ENCODE measurements at places on chromosomes 6 and 20.

GRCh38 chr6:38350942-38351341 lies 288.8 kb downstream of the BTBD9 start:
- DNase-seq: no peak

DNA sequence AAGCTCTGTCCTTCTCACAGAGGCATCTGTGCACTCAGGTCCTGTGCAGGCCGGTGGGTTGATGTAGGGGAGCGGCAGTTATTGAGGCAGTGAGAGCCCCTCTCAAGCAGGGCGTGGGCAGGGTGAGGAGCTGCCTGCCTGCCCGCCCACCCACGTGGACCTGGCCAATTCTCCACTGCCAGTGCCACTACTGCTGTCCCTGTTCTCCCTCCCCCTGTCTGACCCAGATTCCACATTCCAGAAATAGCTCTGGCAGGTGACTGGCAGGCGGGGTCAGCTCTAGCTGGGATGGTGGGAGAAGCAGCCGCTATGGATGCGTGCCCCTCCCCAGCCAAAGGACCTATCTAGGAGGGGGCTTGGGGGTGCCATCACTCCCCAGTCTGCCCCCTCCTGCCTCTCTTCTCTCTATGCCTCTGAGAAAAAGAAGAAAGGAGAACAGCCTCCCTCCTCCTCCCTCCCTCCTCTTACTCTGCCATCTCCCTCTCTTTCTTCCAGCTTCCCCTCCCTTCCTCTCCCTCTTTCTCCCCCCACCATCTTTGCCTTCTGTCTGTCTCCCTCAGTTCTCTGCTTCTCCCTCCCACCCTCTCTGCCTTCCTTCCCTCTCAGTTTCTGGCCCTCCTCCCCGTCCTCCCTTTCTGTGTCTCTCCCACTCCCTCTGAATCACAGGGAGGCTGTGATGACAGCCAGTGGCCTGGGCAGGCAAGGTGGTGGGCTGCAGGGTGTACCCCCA lies 86.5 kb upstream of the MYL9 start:
- DNase-seq: no peak

DNA sequence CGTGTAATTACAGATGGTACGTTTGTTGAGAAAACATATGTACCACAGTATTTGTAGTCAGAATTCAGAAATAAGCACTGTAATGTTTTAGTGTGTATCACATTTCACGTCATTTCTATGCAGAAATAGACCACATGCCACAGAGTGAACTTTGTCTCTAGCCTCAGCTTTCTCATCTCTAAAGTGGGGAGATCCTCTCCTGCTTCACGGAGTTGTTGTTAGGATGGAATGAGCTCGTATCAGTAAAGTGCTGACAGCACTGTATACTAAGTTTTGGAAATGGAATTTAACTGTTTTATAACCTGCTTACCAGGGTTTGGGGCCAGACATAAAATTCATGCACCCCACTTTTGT lies 34.2 kb upstream of the PXDC1 start:
- DNase-seq: no peak

GRCh38 chr6:148340586-148341297 lies 1.9 kb upstream of the SASH1 start:
- no peak for DNase-seq

DNA sequence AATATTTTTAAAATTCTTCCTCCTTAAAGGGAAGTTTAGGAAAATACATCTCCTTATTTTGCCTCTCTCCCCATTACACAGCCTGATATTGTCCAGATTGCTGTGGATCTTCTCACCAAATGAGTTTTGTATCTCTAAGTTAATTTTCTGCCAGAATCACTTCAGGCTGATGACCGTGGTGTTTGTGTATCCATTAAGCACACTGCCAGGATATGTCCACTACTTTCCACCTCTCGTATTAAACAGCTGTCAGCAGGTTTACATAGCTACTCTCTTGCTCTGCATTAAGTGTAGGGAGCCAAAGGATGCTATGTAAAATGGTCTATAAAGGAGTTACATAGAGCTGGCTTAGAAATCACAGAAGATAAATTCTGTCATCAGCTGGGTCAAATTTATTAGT lies 201.1 kb downstream of the ZFAND3 start:
- DNase-seq: no peak

- DNase-seq: no peak
Measured at GRCh38 chr6:133894795-133895358, 6.0 kb downstream of the TCF21 start.

DNA sequence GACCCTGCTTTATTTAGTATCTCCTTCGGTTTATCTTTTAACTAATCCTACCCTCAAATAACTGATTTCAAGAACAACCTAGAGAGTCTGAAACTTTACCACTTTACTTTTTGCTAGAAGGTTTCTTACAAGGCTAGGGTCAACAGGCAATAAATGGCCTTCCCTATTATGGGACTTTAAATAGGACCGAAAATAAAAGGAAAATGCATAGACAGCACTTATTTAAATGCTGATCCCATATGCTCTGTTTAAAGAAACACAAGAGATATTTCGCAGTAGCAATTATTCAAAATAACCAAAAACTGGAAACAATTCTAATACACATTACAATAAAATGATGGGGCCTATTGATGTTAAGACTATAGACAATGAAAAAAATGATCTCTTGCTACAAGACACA lies 13.7 kb downstream of the MCUR1 start:
- DNase-seq: no peak

DNA sequence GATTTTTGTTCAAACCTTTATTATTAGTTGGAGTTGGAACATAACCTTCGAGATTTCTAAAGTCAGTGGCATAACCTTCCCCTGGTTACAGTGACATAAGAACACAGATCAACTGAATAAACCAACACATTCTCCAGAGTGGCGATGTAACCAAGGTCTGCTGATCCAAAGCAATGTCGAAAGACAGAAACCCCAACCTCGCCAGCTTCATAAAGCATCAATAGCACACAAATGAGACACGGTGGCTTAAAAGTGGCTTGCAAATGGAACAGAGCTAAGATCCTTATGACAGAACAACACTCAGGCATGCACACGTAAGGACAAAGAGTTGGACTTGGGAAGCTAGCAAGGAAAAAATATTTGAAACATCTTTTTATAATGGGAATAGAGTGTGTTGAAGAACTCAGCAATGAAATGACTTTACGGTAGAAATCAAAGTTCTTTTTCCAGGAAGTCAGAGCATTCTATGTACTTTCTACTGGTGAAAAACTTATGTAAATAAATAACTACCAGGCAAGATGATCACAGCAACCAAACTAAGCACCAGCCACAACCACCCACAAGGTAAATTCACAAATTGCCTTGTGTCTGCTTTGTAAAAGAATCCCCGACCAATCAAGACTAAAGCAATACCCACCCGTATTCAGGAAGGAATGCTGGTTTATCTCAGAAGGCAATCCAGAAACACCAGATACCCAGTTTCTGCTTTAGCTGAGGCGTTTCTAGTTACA lies 61.0 kb upstream of the NHSL1 start:
- no peak for DNase-seq

- no peak for DNase-seq
Measured at GRCh38 chr20:44552950-44553908, 29.1 kb upstream of the PKIG start.

GRCh38 chr20:46997187-46997586 lies 102.5 kb downstream of the EYA2 start:
- no peak for DNase-seq

DNA sequence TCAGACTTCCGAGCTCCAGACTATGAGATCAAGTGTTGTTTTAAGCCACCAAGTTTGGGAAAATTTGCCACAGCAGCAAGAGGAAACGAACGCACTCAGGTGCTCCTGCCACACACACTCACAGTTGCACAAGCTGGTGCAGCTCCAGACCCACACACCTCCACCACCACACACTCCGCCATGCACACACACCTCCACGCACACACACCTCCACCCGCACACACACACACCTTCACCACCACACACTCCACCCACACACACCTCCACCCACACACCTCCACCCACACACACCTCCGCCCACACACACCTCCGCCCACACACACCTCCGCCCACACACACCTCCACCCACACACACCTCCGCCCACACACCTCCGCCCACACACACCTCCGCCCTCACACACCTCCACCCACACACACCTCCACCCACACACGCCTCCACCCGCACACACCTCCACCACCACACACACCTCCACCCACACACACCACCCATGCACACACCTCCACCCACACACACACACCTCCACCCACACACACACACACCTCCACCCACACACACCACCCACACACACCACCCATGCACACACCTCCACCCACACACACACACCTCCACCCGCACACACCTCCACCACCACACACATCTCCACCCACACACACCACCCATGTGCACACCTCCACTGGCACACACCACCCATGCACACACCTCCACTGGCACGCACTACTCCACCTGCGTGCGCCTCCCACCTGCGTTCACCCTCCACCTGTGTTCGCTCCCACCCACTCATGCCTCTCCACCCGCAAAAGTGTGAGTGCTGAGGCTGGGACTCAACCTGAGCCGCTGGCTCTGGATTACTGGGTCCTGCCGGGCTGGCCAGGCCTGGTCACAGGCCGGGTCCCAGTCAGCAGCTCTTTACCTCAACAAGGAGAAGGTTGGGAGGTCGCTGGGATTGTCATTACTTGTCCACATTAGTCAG lies 175.6 kb downstream of the BMP7 start:
- peak; percentile 18 for DNase-seq

DNA sequence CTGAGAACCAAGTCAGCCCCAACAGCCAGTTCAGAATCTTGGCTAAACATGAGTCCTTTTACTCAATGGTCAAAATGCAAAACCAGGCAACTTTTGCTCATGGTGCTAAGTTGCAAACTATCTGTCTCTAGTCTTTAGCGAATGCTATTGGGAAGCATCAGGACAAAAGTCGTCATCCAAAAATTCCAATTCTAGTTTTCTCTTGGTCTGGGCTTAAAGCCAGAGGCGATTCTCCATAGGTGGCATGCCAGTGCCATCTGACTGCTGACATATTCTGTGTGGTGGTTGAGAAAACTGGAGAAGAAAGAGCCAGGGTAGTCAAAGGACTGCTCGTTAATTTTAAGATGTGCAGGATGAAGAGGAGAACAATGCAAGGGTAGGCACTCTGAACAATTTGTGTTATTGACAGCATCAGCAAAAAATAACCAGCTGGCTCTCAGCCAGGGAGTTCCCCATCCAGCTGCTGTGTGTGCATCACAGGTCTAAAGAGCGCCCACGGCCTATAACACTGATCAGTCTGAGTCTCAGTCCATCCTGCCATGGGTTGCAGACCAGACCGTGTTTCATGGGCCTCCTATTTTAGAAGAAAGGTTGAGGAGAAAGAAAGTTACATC lies 313.6 kb downstream of the ALDH8A1 start:
- DNase-seq: peak; percentile 30

GRCh38 chr6:122620902-122621301 lies 10.7 kb downstream of the PKIB start:
- no peak for DNase-seq

DNA sequence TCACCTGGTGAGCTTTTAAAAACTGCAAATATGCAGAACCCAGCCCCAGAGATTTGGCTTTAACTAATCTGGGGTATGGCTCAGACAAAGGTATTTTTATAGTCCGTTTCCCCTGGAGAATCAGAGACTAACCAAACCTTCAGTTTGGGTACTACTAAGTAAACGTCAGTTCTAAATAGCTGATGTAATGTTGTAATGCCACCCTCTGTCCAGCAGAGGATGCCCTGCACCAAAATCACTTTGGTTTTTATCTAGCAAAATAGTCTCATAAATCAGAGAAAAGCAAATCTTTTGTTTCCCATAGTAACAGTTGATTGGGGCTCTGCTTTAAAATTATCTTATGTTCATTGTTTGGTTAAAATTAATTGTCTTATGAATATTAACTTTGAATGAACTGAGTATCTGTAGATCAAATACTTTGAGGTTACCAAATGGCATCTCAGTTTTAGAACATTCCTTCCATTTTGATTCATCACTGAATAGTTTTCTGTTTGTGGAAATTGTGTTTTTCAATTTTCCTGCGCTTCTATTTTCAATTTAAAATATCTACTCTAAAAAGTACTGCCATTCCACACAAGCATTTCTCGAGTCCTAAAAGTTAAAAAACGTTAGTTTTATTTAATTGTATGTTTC lies 278.3 kb upstream of the PLCB4 start:
- DNase-seq: peak; percentile 9

DNA sequence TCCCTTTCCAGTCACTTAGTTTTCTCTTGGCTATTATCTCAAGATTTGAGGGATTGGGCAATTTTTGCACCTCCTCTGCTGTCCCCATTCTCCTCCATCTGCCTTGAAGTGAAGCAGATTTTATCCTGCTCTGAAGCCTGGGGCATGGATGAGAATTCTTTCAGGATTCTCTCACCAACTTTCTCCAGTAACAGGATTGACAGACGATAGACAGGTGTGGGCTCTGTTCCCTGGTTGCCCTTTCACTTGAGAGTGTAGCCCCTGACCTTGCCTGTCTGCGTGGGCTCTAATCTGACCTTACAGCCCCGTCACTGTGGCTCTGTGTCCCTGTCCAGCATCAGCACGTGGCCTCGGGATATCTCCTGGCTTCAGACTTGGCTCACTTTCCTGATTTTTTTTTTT lies 27.1 kb downstream of the CDYL start:
- DNase-seq: no peak

DNA sequence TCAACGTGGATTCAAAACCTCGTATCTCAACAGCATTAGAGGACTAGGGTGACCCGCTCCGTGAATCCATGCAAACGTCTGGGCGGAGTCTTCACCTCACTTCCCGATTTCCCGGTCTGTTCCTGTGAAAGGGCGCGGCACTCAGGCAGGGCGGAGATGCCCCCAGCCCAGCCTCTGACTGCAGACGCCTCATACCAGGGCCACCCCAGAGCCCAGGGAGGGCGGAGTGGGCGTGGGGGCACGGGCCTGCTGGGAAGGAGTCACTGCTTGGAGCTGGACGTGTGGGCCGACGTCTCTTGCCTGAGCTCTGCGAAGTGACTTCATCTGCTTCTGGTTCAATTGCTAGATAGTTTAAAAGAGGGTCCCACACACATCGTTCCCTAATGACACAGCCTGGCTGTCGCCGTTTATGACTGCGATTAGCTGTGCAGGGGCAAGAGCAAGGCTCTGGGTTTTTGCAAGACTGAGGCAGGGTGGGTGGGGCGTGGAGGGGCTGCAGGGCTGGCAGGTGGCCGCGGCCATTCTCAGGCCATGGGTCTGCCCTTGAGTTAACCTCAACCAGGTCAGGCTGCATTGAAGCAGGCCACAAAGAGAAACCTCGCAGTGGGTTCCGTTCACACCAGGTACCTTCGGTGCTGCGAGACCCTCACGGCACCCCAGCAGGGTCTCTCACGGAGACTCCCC lies 15.0 kb downstream of the SMOC2 start:
- no peak for DNase-seq

- peak; percentile 12 for DNase-seq
Measured at GRCh38 chr20:58839991-58840747, 10.5 kb downstream of the GNAS-AS1 start.
